ENCODE measurements at places on chromosomes 11 and 22. TPM values are rescaled to one million over a fixed set of nuclear protein-coding genes. Genes with fewer than 3 reads are reported as not detected.

- H3K27me3 ChIP-seq = no peaks in the 10 kb centered on the region
- DNase-seq = no peak
- no peaks in the 10 kb centered on the region for H3K4me1 ChIP-seq
- H3K27ac ChIP-seq = no peak overlapping the region
Measured at GRCh38 chr11:110349138-110349996, 53.0 kb upstream of the RDX start.

GRCh38 chr22:39428597-39429071 lies 28.2 kb upstream of the MGAT3 start:
- H3K4me1 ChIP-seq = no peaks in the 10 kb centered on the region
- no peak overlapping the region for H3K4me3 ChIP-seq
- no peaks in the 10 kb centered on the region for H3K27me3 ChIP-seq
- H3K36me3 ChIP-seq = peaks cover 30% of the 10 kb centered on the region
- DNase-seq = peak; percentile 95

DNA sequence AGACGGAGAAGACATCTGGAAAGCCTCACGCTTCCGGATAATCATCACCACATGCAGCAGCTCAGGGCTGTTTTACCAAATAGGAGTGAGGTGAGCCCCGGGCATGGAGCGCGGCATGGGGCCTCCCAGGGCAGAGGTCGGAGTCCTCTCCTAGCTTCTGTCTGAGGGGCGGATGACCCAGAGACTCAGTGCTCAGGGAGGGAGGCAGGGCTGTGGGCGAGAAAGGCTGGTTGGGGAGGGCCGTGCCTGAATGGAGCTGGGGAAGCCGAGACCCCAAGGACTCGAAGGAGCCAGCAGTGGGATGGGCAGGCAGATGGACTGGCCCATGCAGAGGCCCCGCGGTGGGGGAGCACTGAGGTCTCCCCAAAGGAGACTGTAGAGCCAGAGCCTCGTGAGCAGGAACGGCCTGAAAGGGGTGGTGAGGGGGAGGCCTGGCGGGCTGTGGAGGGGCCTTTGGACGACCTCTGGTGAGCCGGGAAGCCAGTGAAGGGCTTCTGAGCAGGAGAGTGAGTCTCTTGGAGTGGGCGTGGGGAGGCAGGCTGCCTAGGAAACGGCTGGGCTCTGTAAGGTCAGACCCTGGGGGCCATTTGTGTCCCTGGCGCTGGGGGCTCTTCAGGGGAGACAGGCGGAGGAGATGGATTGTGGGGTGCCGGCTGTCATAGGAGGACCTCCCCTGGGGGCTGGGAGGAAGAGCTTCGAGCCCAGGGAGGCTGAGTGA lies 24.7 kb upstream of the PANX2 start:
- no peaks in the 10 kb centered on the region for H3K36me3 ChIP-seq
- H3K4me1 ChIP-seq = peaks cover 7% of the 10 kb centered on the region
- H3K27ac ChIP-seq = no peak overlapping the region

DNA sequence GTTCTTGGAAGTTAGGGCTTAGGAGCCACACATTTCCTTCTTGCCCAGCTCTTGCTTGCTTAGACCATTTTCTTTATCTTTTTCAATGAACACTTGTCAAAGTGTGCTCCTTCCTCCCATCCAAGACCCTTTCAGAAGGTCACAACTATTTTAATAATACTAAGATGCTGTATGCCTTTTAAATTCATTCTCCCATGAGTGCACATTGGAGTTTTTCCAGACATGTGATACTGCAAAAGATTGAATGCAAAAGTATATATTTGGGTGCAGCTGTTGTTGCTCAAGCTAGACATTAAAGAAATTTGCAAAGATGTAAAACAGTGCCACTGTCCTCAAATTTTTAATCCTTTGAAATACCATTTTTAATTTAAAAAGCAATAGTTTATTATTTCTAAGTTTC lies 69.3 kb upstream of the TNRC6B start:
- no peak for DNase-seq
- no peaks in the 10 kb centered on the region for H3K36me3 ChIP-seq
- no peak overlapping the region for H3K4me3 ChIP-seq
- no peaks in the 10 kb centered on the region for H3K27me3 ChIP-seq

- H3K4me3 ChIP-seq = no peak overlapping the region
- H3K27ac ChIP-seq = no peak overlapping the region
- peaks cover 12% of the 10 kb centered on the region for H3K36me3 ChIP-seq
Measured at GRCh38 chr11:36041988-36042611, 98.2 kb downstream of the LDLRAD3 start.

FAM227A gene
- 13.1 TPM for total RNA-seq

DNA sequence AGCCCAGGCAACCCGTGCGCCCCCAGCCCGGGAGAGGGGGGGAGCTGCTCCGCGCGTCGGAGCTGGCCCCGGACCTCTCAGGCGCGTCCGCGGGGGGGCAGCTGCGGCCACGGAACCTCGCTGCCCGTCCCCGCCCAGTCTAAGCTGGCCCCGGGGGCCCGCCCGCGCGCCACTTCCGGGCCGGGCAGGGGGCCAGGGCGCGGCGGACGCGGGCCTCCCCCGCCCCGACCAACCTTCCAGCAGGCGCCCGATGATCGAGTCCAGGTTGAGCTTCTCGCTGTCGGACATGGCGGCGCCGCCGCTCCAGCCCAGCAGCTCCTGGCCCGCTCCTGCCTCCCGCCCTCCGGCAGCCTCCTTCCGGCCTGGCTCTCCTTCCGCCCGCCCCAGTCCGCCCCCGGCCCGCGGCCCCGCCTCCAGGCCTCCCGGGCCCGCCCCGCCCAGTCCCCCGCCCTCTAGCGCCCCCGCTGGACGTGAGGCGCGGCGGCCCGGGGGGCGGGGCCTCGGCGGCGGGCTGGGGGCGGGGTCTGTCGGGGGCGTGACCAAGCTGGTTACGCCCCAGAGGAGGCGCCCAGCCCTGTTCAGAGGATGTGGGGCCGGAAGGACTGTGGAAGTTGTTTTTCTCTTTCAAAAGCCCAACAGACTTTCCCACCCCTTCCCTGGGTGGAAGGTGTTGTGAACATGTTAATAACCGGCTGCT lies at the start of gene PPP1CA:
Gene PPP1CA, minus strand, starts transcription at position 364 of the 697 bp plus-strand sequence. Its CDS starts 76 bp downstream, at position 288.
- DNase-seq = peak; percentile 95
- H3K27me3 ChIP-seq = no peaks in the 10 kb centered on the region
- peak within 1 kb of the TSS; percentile 44 for H3K27ac ChIP-seq
- H3K4me3 ChIP-seq = peak within 1 kb of the TSS; percentile 94
- H3K4me1 ChIP-seq = peaks cover 10% of the 10 kb centered on the region
- peaks cover 28% of the 10 kb centered on the region for H3K36me3 ChIP-seq

RELT gene
- total RNA-seq = 14.7 TPM

BBOX1 gene
- not detected for total RNA-seq

DNA sequence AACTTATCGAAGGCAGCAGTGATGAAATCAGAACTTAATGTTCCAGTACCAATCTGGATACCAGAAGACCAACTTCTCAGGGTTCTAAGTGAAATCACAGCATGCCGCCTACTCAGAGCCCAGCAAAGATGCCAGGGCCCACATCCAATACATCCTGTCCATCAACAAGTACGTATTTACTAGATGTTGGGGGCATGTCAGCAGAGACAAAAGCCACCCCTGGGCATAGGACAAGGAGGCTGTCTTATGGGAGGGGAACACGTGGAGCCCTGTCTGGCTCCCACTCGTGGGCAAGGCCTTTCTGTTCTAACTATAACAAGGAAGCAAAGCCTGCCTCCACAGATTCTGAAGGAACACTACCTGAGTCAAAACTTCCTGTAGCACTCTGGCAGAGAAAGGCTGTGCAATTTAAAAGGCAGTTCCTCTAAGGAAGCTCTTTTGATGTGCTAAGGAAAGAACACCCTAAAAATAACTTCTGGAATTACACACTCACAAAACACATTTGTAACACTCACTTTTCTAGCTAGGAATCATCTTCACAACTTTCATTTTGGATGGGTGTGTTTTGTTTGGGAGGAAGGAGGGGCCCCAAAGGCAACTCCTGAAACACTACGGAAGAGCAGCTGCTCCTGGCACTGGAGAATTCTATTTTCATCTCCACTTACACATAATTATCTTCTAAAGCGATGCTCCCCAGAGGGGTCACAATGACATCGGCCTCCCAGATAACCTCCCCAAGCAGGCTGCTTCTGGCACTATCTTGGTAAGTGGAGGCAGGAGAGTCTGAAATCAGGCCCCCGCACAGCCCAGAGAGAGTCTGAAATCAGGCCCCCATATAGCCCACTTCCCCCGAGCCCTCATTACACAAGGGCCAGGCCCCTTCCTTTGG lies 14.2 kb downstream of the SMCO4 start:
- peaks cover 6% of the 10 kb centered on the region for H3K4me1 ChIP-seq
- no peak overlapping the region for H3K4me3 ChIP-seq
- H3K36me3 ChIP-seq = no peaks in the 10 kb centered on the region
- H3K27me3 ChIP-seq = no peaks in the 10 kb centered on the region

All from endodermal cell (in vitro differentiated cells).